G401 (cell line): ENCODE measurements at places on chromosomes 2 and 18. TPM values are rescaled to one million over a fixed set of nuclear protein-coding genes. Genes with fewer than 3 reads are reported as not detected.

DNA sequence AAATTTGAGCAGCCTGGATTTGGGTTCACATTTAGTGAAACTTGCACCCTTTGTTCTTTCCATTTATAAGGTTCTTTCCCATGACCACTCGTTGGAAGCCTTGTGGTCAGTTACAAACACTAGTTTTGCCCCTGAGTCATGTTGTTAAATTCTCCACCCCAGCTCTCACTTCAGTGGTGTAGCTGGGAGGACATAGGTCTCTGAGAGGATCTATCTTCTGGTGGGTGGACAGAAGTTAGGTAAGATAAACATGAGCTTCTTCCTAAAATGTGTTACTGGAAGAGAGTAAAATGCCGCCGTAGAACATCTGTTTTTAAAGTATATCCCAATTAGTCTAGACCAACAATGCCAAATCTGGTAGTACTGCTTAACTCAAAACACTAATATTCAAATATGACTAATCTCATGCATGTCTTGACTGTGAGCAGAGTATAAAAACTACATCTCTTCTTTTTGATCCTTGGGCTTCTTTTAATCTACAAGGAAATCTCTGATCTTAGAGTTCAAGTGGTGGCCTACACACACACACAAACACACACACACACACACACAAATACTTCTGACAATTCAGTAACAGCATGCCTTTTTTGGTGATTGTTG, 162.6 kb upstream of the FN1 start:
- no peak for DNase-seq

GRCh38 chr2:126664639-126665038, 8.7 kb downstream of the GYPC start:
- no peak for DNase-seq

GRCh38 chr2:193670478-193670877, 1475.7 kb upstream of the TMEFF2 start:
- no peak for DNase-seq

GRCh38 chr2:232857158-232857563, 12.9 kb upstream of the SNORC start:
- no peak for DNase-seq

TXNDC2 gene
- total RNA-seq = 0.06 TPM in 1 of 2 replicates, not detected in the other

TSN gene
- 22.0 and 30.0 TPM in 2 replicates for total RNA-seq

CD8B2 gene
- total RNA-seq = not detected in 2 replicates

SCN3A gene
- total RNA-seq = not detected in 2 replicates

KIAA2012 gene
- total RNA-seq = not detected in 2 replicates

NOL4 gene
- total RNA-seq = not detected in 2 replicates
